Foreskin keratinocyte (primary cell): ENCODE measurements at places on chromosomes 11 and 22. TPM values are rescaled to one million over a fixed set of nuclear protein-coding genes. Genes with fewer than 3 reads are reported as not detected.

Gene NAALAD2
- 0.04 and 0.17 TPM in 2 replicates for total RNA-seq

Gene OR4A16
- not detected in 2 replicates for total RNA-seq

Gene APOL5
- not detected in 2 replicates for total RNA-seq

Gene KRTAP5-2
- not detected in 2 replicates for total RNA-seq

Gene ESAM
- total RNA-seq: not detected in 2 replicates

Gene MTMR2
- 38.4 and 39.2 TPM in 2 replicates for total RNA-seq

Gene C11orf54
- total RNA-seq: 4.4 and 5.7 TPM in 2 replicates

Gene CEND1
- total RNA-seq: not detected in 2 replicates

Gene GDPD4
- total RNA-seq: not detected in 2 replicates

Gene GSTT2B
- 5.2 and 9.5 TPM in 2 replicates for total RNA-seq

DNA sequence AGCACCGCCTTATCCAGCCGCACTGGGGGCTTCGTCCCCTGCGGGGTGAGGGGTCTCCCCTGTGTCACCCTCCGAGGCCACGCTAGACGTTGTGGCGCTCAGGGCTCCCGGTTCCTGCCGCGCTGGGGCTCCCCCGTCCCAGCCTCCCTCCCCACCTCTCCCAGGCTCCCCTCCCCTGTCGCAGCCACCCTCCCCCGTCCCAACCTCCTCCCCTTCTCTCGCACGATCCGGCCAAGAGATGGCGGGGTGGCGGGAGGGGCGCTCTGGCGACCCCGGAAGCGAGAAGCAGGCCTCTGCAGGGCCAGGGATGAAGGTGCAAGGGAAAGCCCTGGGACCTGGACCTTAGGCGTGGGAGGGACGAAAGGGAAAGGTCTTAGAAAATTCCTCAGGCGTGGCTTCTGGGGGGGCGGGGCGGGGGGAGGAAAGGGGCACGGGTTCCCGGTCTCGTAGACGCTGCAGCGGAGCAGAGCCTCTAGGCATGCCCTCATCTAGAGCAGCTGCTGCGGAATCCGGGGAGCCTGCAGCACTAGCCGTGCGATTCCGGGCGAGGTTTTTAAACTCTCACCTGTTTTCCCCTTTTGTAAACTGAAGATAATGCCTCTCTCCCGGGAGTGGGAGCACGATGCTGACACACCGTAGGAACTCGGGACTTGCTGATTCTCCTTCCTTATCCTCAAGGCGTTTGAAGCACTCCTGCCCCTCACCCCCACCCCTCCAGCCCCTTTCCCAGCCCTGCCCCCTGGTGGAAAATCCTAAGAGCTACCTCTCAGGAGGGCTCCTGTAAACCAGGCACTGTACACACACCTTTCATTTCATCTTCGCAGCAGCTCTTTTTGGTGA, 14.4 kb downstream of the KCNJ5 start:
- DNase-seq: no peak

GRCh38 chr11:32430568-32431381, 4.6 kb downstream of the WT1 start:
- DNase-seq: no peak

DNA sequence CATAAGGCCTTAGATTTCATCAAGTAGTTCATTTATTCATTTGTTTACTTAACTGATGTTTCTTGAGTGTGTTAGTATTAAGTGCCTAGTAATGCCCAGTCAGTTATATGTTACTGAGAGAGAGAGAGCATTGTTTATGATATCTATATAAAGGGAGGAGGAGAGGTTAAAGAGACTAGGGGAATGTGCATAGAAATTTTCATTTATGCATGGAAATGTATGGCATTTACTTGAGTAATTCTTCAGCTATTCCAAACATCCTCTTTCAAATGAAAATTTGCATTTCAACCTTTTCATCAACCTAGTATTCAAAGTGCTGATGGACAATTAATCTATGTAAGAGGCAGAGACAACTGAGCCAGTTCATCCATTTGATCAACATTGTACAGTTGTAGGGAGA, 199.7 kb downstream of the NELL1 start:
- no peak for DNase-seq

DNA sequence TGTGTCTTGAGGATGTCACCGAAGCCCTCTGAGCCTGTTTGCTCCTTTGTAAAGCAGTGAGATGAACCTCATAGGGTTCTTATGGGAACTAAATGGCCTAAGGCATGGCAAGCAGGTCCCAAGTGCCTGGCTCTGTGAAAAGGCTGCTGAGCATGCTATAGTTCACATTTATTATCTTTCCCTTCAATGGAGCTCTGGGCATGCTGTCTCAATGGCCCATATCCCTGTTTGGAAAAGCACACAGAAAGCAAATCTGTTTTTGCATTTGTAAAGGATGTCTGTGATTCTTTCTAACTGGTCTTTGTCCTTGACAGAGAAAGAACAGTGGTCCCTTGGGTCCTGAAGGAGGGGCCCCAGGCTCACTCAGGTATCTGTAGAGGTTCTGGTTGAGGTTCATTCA, 26.4 kb downstream of the RTCB start:
- no peak for DNase-seq

DNA sequence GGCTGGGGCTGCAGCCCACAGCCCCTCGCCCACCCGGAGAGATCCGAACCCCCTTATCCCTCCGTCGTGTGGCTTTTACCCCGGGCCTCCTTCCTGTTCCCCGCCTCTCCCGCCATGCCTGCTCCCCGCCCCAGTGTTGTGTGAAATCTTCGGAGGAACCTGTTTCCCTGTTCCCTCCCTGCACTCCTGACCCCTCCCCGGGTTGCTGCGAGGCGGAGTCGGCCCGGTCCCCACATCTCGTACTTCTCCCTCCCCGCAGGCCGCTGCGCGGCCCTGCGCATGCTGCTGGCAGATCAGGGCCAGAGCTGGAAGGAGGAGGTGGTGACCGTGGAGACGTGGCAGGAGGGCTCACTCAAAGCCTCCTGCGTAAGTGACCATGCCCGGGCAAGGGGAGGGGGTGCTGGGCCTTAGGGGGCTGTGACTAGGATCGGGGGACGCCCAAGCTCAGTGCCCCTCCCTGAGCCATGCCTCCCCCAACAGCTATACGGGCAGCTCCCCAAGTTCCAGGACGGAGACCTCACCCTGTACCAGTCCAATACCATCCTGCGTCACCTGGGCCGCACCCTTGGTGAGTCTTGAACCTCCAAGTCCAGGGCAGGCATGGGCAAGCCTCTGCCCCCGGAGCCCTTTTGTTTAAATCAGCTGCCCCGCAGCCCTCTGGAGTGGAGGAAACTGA, 731 bp downstream of the GSTP1 start:
- DNase-seq: peak; percentile 84

DNA sequence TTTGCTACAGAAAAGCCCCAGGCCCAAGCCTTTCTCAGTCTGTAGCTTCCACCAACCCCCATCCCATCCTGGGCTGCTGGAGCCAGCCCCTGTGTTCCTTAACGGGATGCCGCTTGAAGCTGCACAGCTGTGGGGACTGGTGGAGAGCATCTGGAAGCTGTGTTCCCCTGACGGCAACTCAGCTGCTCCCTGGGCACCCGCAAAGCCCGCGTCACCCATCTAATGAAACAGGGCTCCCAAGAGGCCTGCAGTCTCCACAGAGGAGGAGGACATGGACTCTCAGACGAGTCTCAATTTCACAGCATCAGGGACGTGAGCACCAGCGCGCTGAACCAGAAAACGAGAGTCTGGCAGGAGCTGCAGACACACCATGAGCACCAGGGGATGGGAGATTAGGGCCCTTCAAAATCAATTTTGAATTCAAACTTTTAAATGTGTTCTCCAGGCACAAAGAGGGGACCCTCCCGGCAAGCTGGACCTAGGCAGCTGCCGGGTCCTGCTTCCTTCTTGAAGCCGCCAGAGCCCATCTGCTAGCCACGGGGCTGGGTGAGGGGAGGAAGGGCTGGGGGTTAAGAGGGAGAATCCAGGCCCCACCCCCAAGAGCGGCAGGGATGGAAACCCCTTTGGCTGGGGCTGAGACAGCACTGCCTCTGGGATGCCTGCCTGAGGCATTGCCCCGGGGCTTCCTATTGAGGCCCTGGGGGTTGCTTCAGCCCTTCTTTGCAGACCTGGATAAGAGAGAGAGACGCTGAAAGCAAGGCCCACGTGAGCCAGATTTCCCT, 21.0 kb downstream of the LMO1 start:
- no peak for DNase-seq

DNA sequence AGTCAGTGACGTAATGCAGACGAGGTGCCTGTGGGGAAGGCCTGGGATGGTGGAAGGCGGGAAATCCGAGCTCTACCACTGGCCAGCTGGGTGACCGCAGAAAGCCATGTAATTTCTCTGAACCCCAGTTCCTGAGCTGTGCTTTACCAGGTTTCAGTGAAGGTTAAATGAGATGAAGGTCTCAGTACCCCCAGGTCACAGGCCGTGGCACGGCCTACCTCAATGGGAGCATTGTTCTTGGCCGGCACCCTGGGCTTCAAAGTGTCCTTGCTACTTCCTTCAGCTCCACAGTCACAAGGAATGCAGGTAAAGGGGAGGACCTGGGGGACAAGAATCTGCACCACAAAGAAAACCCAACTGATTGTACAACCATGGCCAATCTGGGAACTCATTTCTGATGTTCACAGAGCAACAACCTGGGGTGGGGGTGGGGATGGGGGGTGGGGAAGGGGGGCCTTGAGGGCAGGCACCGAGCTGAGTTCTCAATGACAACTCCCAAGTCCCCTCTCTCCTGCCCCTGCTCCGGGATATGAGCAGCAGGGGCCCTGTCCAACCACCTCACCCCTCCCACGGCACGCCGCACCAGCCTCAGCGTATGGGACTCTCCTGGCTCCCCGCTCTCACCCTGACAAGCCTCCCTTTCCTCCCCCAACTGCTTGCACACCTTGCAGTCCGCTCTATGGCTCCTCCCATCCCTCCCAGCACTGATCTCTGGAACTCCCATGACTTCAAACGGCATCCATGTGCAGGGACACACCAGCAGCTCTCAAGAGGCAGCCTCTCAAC, 59.1 kb upstream of the ARFGAP3 start:
- DNase-seq: no peak

GRCh38 chr11:119432484-119433357, 9.7 kb upstream of the THY1 start:
- peak; percentile 53 for DNase-seq

GRCh38 chr11:17780668-17781067, 46.1 kb downstream of the KCNC1 start:
- no peak for DNase-seq

- DNase-seq: no peak
These were observed 40.2 kb upstream of the WNT7B start for GRCh38 chr22:46017166-46017565.

- DNase-seq: no peak
These were observed 211.4 kb upstream of the SORL1-AS1 start for GRCh38 chr11:121664144-121664543.

DNA sequence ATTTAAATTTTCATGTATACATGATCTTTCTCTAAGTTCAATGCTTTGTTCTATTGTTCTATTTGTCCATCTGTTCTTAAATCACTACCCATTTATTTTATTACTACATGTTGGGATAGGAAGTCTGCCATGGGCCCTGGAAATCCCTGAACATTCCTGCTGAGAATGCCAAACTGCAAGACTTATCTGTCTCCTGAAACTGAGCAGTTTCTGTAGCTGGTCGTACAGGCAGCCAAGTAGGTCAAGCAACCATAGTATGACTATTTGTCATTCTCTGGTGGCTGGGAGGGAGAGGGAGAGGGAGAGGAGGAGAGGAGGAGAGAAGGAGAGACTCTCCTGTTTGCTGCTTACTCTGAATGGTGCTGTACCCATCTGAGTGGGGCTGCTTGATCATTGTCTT, 82.8 kb upstream of the SNX19 start:
- no peak for DNase-seq

DNA sequence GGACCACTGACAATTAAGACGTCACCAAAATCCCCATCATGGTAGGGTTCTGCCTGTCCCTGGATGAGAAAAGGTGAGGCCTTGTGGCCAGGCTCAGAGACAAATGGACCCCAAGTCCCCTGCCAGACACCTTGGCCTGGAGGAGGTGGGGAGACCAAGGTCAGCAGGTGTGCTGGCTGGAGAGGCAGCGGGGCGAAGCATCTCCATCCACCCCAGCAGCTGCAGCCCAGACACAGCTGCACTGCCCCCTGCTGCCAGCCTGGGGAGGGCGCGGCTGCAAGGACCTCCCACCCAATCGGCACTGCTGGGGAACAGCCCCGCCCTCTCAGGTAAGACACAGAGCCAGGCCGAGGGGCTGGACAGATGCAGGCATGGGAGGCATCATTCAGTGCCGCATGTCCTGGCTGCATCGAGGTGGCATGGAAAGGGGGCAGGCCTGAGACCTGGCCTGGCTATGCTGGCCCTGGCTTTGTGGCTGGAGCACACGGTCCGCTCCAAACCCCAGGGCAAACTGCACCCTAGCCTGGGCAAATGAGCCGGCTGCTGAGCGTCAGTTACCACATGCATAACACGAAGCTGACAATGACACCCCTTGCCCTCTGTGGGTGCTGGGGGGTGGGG, 12.2 kb upstream of the MFNG start:
- no peak for DNase-seq

DNA sequence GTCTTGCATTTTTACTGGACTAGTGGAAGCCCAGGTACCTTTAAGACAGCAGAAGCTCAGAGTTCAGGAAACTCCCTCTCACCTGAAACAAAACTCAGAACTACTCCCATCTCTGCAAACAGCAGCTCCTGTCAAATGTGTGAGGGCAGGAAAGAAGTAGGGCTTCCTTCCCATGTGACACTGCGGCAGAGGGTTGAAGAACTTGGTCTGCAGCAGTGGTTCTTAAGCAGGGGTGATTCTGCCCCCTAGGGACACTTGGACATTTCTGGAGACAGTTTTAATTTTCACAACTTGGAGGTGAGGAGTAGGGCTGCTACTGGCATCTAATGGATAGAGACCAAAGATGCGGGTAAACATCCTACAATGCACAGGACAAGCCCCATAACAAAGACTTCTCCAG, 63.4 kb downstream of the RCN1 start:
- DNase-seq: no peak

DNA sequence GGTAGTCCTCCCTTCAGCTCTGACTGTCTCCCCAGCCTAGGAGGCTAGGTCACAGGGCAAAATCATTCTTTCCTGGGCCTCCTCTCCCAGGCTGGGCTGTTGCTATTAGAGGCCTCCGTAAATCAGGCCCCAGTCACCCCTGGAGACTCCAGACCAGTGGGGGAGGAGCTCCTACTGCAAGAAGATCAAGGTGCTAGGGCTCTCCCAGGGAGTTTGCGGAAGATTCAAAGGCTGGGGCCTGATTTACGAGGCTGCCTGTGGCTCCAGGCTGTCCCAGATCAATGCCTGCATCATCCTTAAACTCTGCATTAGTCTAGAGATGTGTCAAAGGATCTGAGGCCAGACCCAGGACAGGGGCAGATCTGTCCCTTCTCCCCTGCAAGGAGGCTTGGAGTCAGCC, 346.2 kb downstream of the TENM4 start:
- no peak for DNase-seq

DNA sequence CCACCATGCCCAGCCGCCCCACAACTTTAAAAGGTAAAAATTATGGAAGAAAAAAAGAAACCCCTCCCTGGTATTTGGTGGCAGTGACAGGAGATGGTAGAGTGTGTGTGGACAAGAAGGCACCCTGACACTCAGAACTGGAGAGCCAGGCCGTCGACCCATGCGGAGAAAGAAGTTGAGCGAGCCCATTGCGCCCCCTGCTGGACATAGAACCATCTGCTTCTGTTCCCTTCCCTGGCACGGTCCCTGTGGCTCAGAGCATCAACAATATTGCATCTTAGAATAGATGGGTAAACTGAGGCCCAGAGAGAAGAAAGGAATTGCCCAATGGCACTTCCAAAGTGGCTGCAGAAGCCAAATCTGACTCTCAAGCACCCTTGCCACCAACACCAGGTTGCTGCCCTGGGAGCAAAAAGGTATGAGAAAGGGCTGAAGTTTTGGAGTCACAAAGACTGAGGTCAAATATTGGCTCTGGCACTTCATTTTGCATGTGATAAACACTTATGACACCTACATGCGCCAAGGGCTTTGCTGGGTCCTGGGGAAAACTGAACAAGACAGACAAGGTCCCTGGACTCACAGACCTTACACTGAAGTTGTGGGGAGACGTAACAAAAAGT, 8.6 kb downstream of the MRPL11 start:
- no peak for DNase-seq

GRCh38 chr11:101723371-101723770, 139.6 kb upstream of the TRPC6 start:
- no peak for DNase-seq
